Stimulated activated CD8-positive, alpha-beta memory T cell treated with anti-CD3 and anti-CD28 coated beads, Interleukin-7, amount 100 ng/mL, for 1 hour (primary cell): ENCODE measurements at places on chromosomes 3 and 15.

GRCh38 chr15:67922971-67923945 is 83.4 kb upstream of the RNU6-1 start:
- no peak for DNase-seq

GRCh38 chr3:170802164-170803151 is 67.5 kb downstream of the RPL22L1 start:
- no peak for DNase-seq

DNA sequence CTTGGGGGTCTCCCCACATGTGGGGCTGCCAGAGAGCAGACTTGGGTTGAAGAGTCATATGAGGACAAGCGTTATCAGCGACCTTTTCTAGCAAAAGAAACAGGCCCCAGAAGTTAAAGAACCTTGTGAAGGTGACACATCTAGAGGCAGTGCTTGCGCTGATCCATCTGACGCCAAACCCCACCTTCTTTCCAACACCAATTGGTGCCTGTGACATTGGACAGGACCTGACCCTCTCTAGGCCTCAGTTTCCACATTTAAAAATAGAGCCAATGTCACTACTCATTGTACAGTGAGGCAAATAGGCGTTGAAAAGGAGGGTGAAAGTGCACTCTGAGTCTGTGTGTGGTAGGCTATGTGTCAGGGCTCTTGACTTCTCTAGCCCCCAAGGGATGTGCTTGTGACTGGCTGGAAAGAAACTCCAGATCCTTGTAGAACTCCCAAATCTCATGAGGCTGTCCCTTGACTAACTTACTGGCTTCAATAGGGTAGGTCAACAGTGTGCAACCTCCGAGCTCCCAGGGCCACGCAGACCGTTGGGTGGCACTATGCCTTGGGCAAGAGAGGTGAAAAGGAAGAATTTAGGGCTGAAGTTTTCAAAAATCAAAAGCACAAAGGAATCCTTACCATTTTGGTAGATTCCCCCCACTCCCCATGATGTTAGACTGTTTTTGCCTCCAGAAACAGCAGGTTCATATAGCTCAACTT is 666 bp upstream of the FAM219B start:
- DNase-seq: no peak

- no peak for DNase-seq
These were observed 64.3 kb downstream of the TSC22D2 start for GRCh38 chr3:150472421-150472820.

- DNase-seq: no peak
These were observed 261.6 kb upstream of the LMCD1 start for GRCh38 chr3:8239718-8240695.

- DNase-seq: no peak
These were observed 107.8 kb downstream of the ADAM10 start for GRCh38 chr15:58641660-58642059.

DNA sequence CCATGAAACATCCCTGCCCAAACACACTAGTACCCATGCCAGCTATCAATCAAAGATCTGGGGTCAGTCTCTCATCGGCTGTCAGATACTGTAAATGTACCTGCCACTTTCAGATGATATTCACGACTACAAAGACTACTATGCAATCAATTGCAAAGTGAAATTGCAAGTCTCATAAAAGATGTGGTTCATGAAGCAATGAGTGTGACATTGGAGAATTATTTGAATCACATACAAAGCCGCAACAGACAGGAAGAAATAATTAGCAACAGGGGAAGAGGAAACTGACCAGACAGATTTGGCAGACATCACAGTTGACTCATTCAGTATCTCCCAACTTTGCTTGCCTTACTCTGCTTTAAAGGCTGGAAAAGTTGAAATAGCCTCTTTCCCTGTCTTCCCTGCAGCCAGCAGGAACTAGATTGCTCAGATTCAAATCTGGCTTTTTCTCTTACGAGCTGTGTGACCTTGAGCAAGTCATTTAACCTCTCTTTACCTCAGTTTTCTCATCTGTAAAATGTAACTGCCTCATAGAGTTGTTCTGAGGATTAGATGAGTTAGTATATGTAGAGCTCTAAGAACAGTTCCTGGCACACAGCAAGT is 95.7 kb upstream of the C3orf80 start:
- no peak for DNase-seq

- DNase-seq: no peak
These were observed 230.7 kb upstream of the TPRG1 start for GRCh38 chr3:188941103-188941502.

- DNase-seq: no peak
These were observed 505.3 kb downstream of the NLGN1 start for GRCh38 chr3:173902871-173903270.
